ENCODE measurements at places on chromosomes 3 and 15.

- no peak for DNase-seq
Measured at GRCh38 chr3:7305561-7305960, 444.6 kb downstream of the GRM7 start.

- no peak for DNase-seq
Measured at GRCh38 chr3:175410251-175410650, 551.1 kb downstream of the NAALADL2 start.

GRCh38 chr3:54408328-54408727 is 286.0 kb downstream of the CACNA2D3 start:
- DNase-seq, result no peak

GRCh38 chr3:188267790-188268335 is 113.9 kb downstream of the LPP start:
- DNase-seq, result no peak

DNA sequence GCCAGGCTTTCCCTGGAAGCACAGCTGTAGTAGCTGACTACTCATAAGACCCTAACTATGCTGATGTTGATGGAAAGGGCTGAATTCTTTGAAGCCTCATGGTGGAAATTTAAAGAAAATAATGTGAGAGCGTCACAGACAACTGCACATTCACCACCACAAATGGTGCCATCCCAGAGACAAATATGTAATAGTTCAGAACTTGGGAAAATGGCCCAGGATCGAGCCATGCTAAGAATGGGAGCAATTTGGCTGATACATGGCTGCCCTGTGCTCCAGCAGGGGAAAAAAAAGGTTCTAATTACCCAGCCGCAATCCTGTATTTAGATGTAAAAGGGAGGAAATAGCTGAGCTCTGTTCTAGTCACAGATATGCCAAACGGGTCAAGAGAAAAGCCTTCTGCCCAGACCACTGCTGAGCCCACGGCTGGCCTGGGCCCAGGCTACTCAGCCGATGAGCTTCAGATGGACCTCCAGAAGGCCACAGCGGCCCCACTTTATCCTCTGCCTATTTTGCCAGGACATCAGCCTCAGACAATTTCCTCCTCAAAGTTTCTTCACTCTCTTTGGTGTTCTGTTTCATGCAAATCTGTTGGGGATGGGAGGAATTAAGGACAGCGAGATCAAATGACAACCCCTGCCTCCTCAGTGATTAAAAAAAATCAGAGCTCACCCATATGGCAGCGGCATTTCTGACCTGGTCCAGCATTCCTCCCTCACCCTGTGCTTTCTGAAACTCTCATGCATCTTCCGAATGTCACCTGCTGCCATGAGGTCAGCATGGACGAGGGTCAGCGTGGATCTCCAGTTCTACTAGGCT is 54.5 kb upstream of the MEX3B start:
- no peak for DNase-seq

- no peak for DNase-seq
Measured at GRCh38 chr3:63500196-63500595, 152.3 kb upstream of the SNTN start.

DNA sequence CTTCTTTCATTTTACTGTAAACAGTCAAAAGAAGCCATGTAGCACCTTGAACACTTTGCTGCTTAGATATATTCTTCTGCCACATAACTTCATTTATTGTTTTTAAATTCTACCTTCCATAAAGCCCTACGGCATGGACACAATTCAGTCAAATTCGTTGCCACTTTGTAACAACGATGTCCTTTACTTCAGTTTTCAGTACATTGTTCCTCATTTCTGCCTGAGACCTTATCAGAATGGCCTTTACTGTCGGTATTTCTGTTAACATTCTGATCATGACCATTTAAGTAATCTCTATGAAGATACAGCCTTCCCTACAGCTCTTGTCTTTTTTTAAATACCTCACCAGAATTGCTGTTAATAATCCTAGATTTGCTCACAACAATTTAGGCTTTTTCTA is 466.9 kb downstream of the NAALADL2 start:
- DNase-seq, result no peak

GRCh38 chr15:63513728-63514127 is 9.3 kb downstream of the USP3 start:
- DNase-seq, result no peak

DNA sequence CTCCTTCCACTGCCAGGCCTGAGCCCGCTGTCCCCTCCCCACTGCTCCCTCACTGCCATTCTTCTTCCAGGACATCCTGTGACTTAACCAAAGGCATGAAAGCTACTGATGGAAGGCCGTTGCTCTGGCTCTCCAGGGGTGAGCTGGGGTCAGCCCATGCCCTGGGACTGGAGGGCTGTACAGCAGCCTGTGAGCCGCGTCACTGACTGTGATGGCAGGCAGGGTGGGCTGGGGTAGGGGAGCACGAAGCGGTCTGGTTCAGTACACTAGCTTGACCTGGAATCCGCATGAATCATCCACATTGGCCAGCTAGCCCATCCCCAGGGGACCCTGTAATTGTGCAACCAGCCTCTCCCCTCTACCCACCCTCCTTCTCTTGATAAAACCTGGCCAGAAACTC is 30.8 kb downstream of the CORO2B start:
- no peak for DNase-seq
